ENCODE measurements at places on chromosomes 3 and 15.

DNA sequence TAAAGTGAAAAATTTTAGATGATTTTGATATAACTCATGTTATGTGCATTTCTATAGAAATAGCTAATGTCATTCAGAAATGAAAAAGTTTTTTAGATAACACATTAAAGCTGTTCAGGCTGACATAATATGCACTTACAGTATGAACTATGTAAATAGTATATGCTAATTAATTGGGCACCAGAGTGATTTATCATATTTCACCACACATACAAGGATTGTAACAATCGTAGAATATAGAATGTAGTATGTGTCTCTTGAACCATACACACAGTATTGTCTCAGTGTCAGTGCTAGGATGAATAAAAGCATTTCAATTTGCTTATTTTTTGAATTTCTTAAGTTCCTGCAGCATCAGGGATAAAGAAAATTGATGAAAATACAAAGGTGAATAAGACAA lies 710.0 kb downstream of the OTOL1 start:
- no peak for DNase-seq

- no peak for DNase-seq
These were observed 21.1 kb downstream of the CCRL2 start for GRCh38 chr3:46427916-46428833.

GRCh38 chr3:174477491-174477890 lies 381.6 kb upstream of the NAALADL2 start:
- no peak for DNase-seq

DNA sequence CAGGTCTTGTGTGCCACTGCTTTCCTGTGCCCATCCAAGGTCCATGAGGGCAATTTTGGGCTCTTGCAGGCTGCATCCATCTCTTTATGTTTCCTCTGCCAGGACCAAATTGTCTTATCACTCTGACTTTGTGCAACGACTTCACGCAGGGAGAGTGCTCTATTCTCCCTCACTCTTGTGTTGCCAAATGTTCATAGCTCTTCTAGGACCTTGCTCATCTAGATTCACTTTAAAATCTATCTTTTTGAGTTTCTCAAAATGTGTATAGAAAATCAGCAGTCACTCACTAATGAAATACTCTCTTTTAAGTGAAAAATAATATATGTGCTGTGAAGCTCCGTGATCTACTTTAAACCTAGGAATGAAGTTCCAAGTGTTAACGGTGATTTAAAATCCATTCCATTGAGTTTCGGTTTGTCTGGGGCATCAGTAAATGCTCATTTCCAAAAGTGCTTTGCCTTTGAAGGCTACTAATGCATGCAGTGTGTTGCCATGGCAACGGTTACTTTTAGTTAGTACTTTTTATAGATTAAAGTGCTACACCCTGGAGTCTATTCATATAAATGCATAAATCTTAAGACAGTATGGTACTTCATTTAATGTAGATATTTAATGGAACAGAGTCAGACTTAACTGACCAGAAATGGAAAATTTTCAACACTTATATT lies 46.6 kb upstream of the GOLGA8J start:
- no peak for DNase-seq

DNA sequence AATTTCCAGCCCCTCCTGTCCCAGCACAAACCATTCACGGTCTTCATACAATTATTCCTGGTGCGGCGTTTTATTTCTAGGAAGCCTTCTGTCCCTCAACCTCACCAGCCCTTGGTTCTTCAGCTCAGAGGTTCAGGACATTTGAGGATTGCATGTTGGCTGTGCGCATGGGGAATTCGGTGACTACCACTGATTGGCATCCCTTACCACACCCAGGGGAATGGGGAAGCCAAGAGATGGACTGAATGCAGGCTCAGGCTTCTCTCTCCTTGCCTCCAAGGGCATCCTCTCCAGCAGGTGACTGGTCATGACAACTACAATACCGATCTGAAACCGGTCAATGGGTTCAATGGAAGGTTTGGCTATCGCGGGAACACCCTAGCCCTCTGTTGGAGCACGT lies 153.8 kb downstream of the MTHFS start:
- DNase-seq, result no peak

DNA sequence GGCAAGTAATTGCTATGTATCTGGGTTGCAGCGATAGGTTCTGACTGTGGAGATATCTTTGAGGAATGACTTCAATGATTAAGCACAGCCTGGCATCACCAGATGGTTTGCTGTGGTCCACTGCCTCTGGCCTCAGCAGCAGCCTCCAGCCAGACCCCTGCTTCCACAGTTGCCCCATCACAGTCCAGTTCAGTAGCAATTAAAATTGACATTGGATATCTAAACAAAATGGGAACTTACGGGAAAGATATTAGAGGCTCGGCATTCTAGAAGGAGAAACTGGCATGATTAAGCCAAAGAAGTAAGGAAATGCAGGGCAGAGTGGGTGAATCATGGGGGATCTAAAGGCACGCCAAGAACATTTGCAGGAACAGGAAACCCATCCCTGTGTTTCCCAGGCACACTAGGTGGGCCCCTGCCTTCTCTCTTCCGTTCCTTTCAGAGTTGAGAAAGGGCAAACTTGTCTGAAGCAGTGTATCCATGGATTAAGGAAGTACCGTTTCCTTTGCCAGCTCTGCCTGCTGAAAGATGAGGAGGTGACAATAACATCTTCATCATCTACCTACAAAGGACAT lies 36.3 kb upstream of the SH3BP5 start:
- no peak for DNase-seq

DNA sequence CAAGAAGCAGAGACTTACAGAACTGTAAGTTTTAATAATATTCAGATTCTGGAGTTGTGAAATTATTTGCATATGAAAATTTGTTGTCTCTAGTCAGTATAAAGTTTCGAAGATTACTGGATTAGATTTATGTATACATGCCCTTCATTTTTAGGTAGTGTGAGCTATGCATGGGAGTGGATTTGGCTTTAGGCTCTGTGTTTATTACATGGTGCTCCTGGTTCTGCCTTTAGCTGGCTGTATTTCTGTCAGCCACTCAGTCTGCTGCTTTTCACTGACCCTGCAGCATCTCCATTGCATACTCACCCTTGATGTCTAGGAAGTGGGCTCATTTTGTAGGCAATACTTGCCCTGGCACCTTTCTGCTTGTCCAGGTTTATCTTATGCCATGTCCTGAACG lies 147.5 kb upstream of the LRRFIP2 start:
- DNase-seq, result no peak

GRCh38 chr15:49637857-49638256 lies 17.0 kb downstream of the DTWD1 start:
- no peak for DNase-seq

Measured in stimulated activated CD8-positive, alpha-beta memory T cell treated with anti-CD3 and anti-CD28 coated beads, Interleukin-7, amount 100 ng/mL, for 4 hours (primary cell).